ENCODE measurements at places on chromosomes 6 and 20.

DNA sequence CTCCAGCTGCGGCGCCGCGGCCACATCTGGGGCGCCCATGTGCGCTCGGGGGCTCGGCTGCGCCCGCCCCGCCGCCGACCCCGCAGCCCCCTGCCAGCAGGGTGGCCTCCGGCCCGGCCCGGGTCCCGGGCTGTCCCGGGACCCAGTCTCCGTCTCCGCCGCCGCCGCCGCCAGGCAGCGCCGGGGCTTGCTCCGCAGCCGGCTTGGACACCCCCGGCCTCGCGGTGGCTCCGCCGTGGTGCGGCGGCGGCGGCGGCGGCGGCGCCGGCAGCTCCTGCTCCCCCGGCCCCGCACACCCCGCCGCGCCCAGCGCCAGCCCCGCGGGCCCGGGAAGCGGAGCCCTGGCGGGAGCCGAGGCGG is 219 bp downstream of the ISM1 start:
- no peak for DNase-seq

- no peak for DNase-seq
Observed at GRCh38 chr6:134249759-134250602, 67.9 kb downstream of the SGK1 start.

DNA sequence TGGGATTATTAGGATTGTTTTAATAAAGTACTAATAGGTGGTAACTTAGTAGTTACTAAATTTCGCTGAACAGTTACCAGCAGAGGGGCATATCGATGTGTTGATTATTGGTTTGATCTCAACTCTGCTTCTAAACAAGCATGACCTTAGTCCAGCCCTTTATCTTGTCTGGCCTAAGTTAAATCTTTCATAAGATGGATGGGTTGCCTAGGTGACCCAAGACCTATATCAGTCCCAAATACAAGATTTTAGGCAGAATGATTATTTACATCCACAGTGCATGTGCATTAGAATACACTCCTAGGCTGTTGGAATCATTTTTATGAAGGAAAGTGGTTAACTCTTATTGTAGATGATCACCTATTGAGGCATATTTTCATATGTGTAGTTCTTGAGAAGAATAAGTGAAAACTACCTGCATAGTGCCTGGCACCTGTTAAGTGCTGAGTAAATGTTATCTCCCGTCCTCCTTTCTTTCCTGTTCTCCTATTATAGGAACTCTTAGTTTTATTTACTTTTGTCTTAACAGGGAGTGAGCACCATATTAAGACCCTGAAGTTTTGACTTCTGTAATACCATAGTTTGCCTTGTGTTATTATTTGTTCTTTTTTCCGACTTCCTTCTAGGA is 1.1 kb downstream of the HSF2 start:
- no peak for DNase-seq

GRCh38 chr6:160260367-160260766 is 1.7 kb upstream of the SLC22A2 start:
- DNase-seq: no peak

- no peak for DNase-seq
Observed at GRCh38 chr6:92559611-92560010, 859.7 kb downstream of the EPHA7 start.

GRCh38 chr6:149821492-149821891 is 42.7 kb downstream of the LRP11 start:
- no peak for DNase-seq

GRCh38 chr6:152184917-152185574 is 377.6 kb downstream of the ESR1 start:
- no peak for DNase-seq

DNA sequence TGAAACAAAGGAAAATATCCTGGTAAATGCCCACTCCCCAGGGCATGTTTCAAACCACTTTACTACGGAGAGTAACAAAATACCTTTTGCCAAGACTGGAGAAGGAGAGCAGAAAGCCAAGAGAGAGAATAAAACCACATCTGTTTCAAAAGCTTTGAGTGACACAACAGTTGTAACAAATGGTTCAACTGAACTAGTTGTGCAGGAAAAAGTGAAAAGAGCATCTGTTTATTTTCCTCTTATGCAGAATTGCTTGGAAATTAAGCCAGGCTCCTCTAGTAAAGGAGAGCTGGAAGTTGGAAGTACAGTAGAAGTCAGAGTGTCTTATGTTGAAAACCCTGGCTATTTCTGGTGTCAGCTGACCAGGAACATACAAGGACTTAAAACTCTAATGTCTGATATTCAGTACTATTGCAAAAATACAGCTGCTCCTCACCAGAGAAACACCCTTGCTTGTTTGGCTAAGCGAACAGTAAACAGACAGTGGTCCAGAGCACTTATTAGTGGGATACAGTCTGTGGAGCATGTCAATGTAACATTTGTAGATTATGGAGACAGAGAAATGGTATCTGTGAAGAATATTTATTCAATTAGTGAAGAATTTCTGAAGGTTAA is 2.6 kb downstream of the TDRD6 start:
- DNase-seq: no peak

GRCh38 chr6:45830441-45831139 is 185.1 kb downstream of the CLIC5 start:
- no peak for DNase-seq

DNA sequence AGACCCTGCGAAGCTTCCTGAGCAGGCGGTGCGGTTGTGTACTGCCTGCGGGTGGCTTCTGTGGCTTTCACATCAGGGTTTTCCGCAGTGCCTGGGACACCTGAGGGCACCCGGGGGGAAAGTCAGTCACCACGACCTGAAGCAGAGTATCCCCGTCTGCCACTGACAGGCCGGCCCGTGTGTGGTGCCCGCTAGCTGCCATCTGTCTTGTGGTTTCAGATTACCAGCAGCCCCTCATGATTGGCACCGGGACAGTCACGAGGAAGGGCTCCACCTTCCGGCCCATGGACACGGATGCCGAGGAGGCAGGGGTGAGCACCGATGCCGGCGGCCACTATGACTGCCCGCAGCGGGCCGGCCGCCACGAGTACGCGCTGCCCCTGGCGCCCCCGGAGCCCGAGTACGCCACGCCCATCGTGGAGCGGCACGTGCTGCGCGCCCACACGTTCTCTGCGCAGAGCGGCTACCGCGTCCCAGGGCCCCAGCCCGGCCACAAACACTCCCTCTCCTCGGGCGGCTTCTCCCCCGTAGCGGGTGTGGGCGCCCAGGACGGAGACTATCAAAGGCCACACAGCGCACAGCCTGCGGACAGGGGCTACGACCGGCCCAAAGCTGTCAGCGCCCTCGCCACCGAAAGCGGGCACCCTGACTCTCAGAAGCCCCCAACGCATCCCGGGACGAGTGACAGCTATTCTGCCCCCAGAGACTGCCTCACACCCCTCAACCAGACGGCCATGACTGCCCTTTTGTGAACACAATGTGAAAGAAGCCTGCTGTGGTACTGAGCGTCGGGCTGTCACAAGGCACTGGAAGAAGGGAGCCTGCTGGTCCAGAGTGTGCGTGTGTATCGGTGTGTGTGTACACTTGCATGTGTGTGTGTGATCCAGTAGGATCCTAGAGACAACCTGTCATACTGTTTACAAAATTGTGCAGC is 54.4 kb downstream of the GOPC start:
- no peak for DNase-seq

GRCh38 chr6:153437193-153437592 is 306.1 kb upstream of the RGS17 start:
- no peak for DNase-seq

- no peak for DNase-seq
Observed at GRCh38 chr6:142881290-142881689, 63.7 kb downstream of the HIVEP2 start.

GRCh38 chr20:24165301-24166122 is 176.9 kb upstream of the GGTLC1 start:
- no peak for DNase-seq

DNA sequence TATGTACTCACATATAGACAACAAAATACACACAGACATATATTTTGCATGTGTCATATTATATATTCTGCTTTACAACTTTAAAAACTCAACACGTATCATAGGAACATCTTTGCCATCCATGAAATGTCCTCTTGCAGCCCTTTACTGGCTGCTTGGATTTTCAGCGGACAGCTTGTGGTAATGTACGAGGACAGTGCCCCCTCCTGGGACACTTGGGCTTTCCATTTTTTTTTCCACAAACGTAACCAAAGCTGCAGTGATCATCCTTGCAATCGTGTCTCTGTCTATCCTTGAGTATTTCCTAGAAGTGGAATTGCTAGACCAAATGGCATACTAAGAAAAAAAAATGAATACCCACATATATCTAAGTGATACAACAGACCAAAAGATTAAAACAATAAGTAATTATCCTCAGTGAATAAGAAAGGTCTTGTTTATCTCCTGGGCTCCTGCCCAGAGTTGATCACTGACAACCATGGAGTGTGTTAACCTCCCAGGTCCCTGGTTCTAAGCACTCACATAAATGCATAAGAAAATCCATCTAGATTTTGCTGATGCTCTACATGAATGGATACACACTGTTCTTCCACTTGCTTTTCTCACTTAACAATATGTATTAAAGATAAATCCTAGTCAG is 18.1 kb downstream of the BPI start:
- DNase-seq: peak; percentile 20

DNA sequence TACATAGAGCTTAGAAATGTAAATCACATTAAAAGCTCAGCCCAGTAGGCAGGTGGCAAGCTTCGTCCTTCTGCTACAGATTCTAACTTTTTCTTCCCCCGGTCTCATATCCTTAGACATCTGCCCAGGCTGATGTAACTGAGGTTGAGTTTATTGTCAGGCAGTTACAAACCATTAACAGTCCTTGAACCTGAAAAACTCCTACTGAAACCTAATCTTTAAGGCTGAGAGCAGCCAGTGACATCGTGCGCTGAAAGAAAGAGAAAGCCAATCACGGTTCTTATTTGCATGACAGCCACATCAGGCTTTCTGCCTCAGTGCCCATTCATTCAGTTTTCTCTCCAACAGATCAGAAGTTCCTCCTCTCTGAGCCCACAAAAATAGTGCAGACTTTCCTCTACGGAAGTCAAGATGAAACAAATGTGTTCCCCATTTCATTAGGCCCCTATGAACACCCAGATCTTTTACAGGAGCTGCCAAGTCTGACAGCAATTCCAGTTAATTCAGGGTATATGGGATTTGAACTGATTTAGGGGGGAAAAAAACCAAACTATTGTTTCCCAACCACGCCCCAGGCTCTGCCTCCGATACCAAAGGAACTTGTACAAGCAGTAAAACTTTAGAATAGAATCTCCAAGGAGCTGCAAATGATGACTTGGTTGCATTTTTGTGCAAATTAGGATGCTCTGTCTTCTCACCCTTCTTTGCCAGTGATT is at the start of gene NHSL1:
Gene NHSL1, minus strand, starts transcription at position 192 of the 716 bp plus-strand sequence. CDS start 204 bp downstream, outside the sequence.
- peak; percentile 97 for DNase-seq

DNA sequence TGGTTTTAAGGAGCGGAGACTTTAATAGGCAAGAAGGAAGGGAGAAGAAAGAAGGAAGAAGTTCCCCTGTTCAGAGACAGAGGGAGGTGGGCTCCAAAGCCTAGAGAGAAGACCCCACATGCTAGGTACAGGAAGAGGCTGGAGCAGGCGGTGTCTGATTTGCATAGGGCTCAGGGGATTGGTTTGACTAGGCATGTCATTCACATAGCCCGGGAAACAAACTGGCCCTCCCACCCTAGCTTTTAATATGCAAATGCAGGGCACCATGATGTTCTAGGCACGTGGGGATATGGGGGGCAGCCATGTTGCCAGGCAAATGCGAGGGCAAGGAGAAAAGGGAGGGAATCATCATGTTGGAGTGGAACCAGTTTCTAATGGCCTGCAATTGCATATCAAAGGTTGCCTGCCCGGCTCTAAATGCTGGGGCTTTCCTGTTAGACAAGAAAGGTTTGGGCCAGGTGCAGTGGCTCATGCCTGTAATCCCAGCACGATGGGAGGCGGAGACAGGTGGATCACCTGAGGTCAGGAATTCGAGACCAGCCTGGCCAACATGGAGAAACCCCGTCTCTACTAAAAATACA is 34.3 kb upstream of the AGPAT4 start:
- DNase-seq: no peak

- DNase-seq: no peak
Observed at GRCh38 chr6:11613858-11614257, 76.3 kb downstream of the TMEM170B start.

GRCh38 chr6:109130065-109130464 is 34.8 kb downstream of the CEP57L1 start:
- no peak for DNase-seq

DNA sequence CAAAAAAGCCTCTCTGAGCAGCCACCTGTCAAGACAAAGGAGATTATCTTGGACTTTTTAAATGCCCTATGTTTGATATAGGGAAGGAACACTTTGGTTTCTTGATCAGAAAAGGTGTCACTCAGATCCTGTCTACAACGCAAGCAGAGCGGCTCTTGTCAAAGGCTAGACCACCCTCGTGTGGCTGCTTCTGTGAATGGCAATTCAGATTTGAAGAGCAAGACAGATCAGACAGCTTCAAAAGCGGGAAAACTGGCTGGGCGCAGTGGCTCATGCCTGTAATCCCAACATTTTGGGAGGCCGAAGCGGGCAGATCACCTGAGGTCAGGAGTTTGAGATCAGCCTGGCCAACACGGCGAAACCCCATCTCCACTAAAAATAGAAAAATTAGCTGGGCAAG is 10.1 kb upstream of the NXT1 start:
- no peak for DNase-seq

DNA sequence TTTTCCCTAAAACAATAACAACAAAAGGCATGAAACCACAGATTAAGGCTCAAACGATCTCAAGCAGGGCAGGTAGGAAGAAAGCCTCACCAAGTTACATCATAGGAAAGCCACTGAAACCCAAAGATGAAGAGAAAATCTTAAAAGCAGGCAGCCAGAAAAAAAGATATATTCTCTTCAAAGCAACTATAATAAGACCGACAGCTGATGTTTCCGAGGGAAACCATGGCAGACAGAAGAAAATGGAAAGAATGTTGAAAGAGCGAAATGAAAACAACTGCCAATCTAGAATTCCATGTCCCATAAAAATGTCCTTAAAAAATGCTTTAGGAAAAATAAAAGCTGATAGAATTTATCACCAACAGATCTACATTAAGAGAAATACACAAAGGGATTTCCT is 161.5 kb upstream of the THBS2 start:
- DNase-seq: no peak

DNA sequence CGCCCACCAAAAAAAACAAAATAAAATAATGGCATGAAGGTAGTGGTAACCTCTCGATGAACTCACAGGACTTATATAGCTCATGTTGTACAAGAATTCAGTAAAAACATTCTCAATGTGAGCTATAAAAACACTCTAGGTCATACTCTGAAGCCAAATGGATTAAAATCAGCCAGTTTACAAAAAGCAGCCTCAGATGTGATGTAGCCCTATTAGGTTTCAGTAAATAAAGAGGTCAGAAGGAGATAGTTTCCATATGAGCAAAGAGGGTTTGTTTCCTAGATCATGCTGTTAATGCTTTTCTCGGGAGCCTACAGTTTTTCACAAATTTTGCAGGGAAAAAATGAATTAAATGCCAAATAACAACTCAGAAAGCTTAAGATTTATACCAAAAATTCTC is 319.5 kb upstream of the HSF2 start:
- no peak for DNase-seq

GRCh38 chr6:32371803-32372202 is at the start of gene TSBP1:
TSS of gene TSBP1 (minus strand) at chr6:32371903. CDS start at chr6:32371706, 197 bp downstream.
- no peak for DNase-seq

- no peak for DNase-seq
Observed at GRCh38 chr6:7707787-7708186, 18.1 kb upstream of the BMP6 start.

Measured in DMS 273 treated with DMSO at 0.1 percent for 48 hours (cell line).